ENCODE measurements at places on chromosomes 5 and 9. TPM values are rescaled to one million over a fixed set of nuclear protein-coding genes. Genes with fewer than 3 reads are reported as not detected.
A peak's percentile ranks its signal among the peaks of the same experiment; 100 is the strongest.

DNA sequence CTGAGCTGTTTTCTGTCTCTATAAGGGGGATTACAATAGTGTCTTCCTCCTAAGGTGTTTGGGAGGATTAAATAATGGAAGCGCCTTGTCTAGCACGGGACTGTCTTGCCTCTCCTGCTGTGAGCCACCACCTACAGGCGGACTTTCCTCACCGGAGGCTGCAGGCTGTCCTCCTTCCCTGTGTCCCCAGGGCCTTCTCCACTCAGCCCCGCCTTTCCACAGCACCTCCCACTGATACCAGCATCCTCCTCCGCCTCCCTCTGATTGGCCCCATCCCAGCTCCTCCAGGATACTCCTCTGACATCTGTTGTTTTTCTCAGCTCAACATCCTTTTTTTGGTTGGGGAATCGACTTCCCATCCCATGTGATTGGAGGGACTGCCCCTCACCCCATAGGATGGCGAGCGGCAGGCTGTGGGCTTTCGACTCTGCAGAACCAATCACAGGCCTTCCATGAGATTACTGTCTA lies 851 bp upstream of the ZDHHC12 start:
- ATAC-seq = peak; percentile 68

DNA sequence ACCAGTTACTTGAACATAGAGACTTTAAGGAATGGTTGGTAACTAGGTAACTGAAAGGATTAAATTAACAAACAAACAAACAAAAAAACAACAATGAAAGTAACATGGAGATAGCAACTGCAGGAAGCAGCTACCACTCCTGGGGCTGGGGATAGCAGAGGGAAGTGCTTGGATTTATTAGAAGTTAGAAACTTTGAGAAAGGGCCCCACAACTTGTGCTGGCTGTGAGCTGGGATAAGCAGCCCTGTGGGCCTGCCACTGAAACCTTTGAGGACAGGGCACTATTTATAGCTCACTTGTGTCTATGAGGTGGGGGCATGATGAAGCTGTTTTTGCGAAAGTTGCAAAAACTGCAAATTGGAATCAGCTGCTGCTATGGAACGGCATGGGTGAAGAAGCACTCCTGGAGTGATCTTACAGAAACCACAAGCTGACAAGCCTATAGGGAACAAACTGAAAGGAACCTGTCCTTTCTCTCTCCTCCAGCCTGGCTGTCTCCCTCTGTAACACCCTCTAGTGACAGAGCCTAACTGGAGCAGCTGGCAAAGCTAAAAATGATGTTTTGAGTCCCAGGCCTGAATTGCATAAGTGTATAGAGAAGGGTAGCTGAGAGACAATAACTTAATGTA lies 91.4 kb upstream of the RANBP6 start:
- peak; percentile 62 for ATAC-seq

GRCh38 chr5:270340-270739 lies 1.1 kb upstream of the PDCD6 start:
- ATAC-seq = no peak

The RLN2 gene
- not detected for total RNA-seq

DNA sequence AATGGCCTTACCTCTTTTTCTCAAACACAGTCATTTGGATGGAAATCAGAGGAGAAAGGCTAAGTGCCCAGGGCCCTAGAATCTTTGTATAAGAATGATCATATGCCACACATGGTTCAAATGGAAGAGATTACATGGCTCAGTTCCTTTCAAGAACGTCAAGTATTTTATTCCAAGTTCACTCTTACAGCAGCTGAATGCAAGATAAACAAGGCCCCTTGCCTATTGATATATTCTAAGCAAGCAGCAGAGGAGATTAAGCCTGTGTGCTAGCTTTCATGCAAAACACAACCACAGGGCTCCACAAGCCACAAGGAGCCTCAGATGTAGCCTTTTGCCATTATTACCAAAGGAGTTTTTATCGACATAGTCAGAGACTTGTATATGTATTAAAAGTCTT lies 55.3 kb upstream of the SLCO6A1 start:
- ATAC-seq = no peak

- ATAC-seq = peak; percentile 72
Measured at GRCh38 chr5:36744773-36745589, 131.6 kb upstream of the NIPBL start.

- no peak for ATAC-seq
Measured at GRCh38 chr9:131013771-131014676, 5.0 kb downstream of the LAMC3 start.

The SPEF2 gene
- 2.8 TPM for total RNA-seq

The PGM5 gene
- total RNA-seq = 708 TPM

GRCh38 chr5:179738742-179739141 lies 6.1 kb downstream of the MAML1 start:
- ATAC-seq = no peak

DNA sequence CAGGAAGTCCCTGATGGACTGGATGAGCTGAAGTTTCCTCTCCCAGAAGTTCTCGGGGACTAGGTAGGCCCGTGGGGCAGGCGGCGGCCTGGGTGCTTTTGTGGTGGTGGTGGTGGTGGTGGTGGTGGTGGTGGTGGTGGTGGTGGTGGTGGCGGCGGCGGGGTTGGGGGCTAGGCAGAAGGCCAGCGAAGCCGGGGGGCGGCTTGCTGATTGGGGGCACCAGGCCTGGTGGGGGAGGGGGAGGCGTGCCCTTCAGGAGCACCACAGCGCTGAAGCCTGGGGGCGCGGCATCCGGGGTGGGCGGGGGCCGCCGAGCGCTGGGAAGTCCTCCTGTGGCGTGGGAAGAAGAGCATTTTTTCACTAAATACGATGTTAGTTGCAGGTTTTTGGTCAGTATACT lies 26.9 kb downstream of the SPATA31C1 start:
- no peak for ATAC-seq

The APBA1 gene
- total RNA-seq = 10.5 TPM
